ENCODE measurements at places on chromosomes 12 and 14. TPM values are rescaled to one million over a fixed set of nuclear protein-coding genes. Genes with fewer than 3 reads are reported as not detected.

The ABCC9 gene
- 9.9 TPM for total RNA-seq

The ZNF140 gene
- total RNA-seq, result 38.0 TPM

The OR6C70 gene
- not detected for total RNA-seq

The OTX2 gene
- total RNA-seq, result not detected

The BLTP3B gene
- 38.3 TPM for total RNA-seq

The POC1B gene
- total RNA-seq, result 16.7 TPM

The COA8 gene
- 26.4 TPM for total RNA-seq

The TSHR gene
- total RNA-seq, result not detected

The PPHLN1 gene
- 47.6 TPM for total RNA-seq

The SYCP3 gene
- 0.26 TPM for total RNA-seq

The DEPDC4 gene
- total RNA-seq, result 1.2 TPM

The RIMKLB gene
- 13.0 TPM for total RNA-seq

The NCKAP5L gene
- total RNA-seq, result 14.2 TPM

The TMCC3 gene
- total RNA-seq, result 0.33 TPM

Measured in fibroblast of lung (primary cell).